GM20000 (cell line): ENCODE measurements at places on chromosomes 3 and 15.
A peak's percentile ranks its signal among the peaks of the same experiment; 100 is the strongest.

- no peak for DNase-seq
These were observed 15.0 kb upstream of the SRP14 start for GRCh38 chr15:40053831-40054604.

GRCh38 chr15:49428409-49429095, 5.5 kb downstream of the FGF7 start:
- DNase-seq, result no peak

- DNase-seq, result no peak
These were observed 438.2 kb upstream of the ARRDC4 start for GRCh38 chr15:97522347-97522746.

GRCh38 chr3:34260271-34261000, 462.0 kb downstream of the PDCD6IP start:
- peak; percentile 48 for DNase-seq

GRCh38 chr15:98800437-98801233, 152.3 kb downstream of the IGF1R start:
- no peak for DNase-seq

GRCh38 chr15:35196273-35196672, 111.2 kb upstream of the NANOGP8 start:
- DNase-seq, result no peak

DNA sequence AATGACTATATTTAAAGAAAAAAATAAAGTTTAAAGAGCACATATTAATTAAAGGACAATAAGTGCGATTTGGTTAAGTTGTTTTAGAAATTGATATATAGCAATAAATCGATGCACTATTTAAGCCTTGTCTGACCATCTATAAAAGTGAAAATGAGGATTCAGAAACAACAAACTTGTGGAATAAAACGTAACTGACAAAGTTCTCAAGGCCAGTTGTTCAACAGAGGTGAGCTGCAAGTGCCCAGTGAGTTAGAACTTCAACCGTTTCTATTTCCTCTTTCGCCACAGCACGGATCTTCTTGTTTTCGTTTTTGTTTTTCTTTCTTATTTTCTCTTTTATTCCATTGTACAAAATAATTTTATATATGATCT, 724.9 kb upstream of the ARRDC4 start:
- no peak for DNase-seq

GRCh38 chr15:58773024-58773423, 1.9 kb downstream of the MINDY2 start:
- no peak for DNase-seq

GRCh38 chr15:63942486-63943365, 103.6 kb downstream of the DAPK2 start:
- no peak for DNase-seq
